ENCODE measurements at places on chromosomes 5 and 9.

DNA sequence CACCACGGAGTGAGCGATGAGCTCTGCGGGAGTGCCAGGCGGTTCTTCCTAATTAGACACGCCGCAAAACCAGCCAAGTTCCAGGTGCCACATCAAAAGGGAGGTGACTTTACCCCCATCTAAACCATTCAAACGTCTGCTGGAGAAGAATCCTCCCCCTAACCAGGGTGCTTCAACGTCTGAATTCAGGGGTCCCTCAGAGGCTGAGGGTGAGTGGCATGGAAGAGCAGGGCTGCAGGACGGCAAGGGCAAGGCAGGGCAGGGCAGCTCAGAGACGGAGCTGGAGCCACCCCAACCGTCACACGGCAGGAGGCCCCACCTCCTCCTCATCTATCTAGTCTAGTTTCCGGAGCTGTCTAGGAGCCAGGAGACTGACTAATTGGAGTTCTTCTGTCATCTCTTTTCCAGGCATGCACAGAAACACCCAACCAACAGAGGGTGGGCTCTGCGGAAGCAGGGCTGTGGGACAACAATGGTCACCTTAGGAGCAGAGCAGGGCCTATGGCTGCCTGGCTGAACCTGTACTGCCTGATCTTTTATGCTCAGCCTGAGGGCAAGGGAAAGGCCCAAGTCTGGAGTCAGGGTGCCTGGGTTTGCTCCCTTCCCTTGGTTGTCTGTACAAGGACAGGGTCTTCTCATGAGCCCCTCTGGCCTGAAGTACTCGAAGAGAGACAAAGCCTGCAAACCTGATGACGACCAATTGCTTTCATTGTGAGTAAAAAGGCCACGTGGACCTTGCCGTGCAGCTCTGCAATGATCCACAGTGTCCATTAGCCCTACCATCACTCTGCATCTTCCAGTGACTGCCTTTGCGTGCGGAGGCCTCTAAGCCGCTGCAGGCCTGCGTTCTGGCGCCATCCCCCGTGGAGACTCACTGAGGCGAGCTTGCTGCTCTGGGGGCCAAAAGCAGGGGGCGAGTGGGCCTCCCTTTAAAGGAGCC is 81.0 kb upstream of the SLC25A51 start:
- peak; percentile 87 for DNase-seq

GRCh38 chr9:14932231-14932630 is 22.0 kb upstream of the FREM1 start:
- no peak for DNase-seq

- DNase-seq, result no peak
These were observed 251.8 kb downstream of the ROR2 start for GRCh38 chr9:91698266-91698665.

DNA sequence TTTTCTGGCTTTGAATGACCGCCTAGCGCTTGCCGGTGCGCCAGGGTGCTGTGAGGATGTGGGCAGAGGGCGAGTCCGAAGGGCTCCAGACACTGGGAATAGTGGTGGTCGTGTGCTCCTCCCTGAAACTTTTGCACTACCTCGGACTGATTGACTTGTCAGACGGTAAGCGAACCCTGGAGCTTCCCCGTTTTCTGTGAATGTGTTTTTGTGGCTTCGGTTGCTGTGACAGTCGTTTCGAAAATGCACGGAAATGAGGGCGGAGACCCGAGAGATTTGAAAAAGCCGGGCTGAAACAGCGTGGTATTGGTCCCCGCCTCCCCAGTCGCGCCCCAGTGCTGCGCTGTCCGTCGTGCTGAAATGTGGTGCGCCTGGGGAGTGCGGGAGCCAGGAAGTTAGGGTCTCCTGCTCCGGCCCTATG is 102.5 kb upstream of the GABRP start:
- peak; percentile 50 for DNase-seq

- no peak for DNase-seq
These were observed 271.3 kb downstream of the ARHGAP26 start for GRCh38 chr5:143041461-143041860.

Measured in EH (cell line).